Right lobe of liver (tissue), 6 donors: ENCODE measurements at places on chromosomes 16 and 17.

GRCh38 chr17:40224718-40225550, 5.8 kb downstream of the WIPF2 start:
- H3K36me3 ChIP-seq = no peaks in the 10 kb centered on the region
- H3K4me1 ChIP-seq = no peaks in the 10 kb centered on the region
- no peak for DNase-seq

GRCh38 chr16:77555126-77555525, 120.3 kb upstream of the ADAMTS18 start:
- H3K4me3 ChIP-seq = no peak overlapping the region
- no peaks in the 10 kb centered on the region for H3K36me3 ChIP-seq
- H3K27ac ChIP-seq = no peak overlapping the region

- H3K36me3 ChIP-seq = no peaks in the 10 kb centered on the region
- peaks cover 17% of the 10 kb centered on the region for H3K4me1 ChIP-seq
- H3K4me3 ChIP-seq = no peak overlapping the region
- no peaks in the 10 kb centered on the region for H3K27me3 ChIP-seq
- no peak overlapping the region for H3K27ac ChIP-seq
Measured at GRCh38 chr16:53784291-53784690, 80.3 kb downstream of the FTO start.

DNA sequence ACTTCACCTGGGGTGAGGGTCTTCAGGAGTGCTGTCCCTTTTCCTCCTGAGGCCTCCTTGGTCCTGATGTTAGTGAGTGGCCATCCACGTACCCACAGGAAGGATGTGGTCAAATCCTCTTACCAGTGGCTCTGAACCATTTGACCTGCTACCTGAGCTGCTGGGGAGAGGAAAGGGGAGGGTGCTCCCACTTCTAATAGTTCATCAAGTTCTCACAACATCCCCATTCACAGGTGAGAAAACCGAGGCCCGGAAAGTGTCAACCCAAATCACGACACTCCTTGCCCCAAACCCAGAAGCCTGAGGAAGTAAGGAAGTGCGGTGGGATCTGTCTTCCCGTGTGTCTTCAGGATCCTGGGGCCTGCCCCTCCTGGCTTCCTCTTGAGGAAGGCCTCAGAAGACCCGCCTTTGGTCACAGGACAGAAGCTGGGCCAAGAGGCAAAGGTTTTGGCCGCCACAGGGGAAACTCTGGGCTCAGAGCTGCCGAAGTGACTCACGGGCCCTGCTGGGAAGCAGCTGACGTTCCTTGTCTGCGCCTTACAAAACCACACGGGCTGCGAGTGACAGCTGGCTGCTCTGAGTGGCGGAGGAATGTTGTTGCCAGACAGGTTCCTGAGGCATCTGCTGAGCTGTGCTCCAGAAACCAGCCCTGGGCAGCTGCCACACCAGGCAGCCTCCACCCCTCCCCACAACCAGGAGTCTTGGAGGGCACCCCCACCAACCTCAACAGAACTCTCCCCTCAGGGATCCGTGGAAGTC, 13.9 kb upstream of the KIFC3 start:
- no peak for DNase-seq
- H3K27me3 ChIP-seq = no peaks in the 10 kb centered on the region
- no peak overlapping the region for H3K4me3 ChIP-seq

DNA sequence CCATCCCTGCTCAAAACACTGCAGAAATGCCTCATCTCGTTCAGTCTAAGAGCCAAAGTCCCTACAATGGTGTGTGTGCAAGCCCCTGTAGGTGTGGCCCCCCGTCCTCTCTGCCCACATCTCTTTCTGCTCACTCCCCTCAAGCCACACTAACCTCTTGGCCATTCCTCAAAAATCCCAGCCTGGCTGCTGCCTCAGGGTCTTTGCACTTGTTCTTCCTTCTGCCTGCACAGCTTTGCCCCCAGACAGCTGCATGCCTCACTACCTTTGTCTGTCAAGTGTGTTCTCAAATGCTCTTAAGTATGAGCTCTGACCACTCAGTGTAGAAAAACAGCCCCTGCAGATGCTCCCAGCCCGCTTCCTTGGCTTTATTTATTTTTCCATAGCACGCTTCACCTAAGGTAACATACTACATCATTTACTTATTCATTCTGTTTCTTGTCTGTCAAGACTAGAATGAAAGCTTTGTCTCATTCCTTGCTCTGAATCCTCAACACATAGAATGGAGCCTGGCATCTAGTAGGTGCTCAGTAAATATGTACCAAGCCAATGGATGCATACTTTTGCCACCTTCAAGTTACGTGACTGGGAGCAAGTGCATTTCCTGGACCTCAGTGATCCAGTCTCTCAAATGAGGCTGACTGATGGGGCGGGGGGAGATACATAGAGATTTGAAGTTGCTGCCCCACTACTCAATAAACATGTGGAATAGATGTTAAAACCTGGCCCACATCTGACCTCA, 38.1 kb downstream of the RAI1 start:
- H3K36me3 ChIP-seq = no peaks in the 10 kb centered on the region
- H3K27me3 ChIP-seq = no peaks in the 10 kb centered on the region
- no peak overlapping the region for H3K27ac ChIP-seq
- DNase-seq = no peak

DNA sequence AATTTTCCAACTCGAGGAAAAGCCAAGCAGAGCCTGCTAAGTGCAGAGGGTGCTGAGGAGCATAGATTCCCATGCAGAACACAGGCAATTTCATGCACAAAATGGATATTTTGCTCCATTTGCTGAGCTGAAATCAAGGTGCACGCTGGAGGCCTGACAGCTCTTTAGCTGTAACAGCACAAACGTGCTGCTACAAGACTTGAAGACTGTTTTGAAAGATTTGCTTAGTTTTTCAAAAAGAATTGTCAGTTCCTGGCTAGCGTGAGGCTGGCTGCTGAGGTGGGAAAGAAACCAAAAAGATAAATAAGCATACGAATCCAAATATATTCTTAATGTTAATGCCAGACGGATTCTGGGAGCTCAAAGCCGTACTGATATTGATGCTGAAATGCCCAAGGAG, 309.0 kb upstream of the MAF start:
- no peaks in the 10 kb centered on the region for H3K4me1 ChIP-seq
- no peak for DNase-seq
- no peak overlapping the region for H3K4me3 ChIP-seq
- H3K27ac ChIP-seq = no peak overlapping the region

DNA sequence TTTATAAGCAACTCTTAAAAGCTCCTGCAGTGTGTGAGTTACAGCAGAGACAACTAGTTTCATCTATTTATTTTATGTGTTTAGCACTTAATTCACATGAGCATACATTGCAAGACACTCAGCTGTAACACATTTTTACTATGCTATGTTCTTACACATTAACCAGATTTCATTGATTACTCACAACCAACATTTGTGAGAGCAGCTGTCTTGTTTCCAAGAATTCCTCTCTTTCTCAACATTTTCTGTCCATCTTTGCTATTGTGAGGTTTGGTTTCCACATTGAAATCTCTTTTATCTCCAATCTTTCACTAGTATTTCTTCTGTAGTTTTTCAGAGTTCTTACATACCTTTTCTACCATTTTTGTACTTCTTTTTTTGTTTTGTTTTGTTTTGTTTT, 51.2 kb downstream of the COPRS start:
- no peaks in the 10 kb centered on the region for H3K27me3 ChIP-seq
- no peak for DNase-seq
- peaks cover 43% of the 10 kb centered on the region for H3K4me1 ChIP-seq
- H3K4me3 ChIP-seq = no peak overlapping the region

- H3K36me3 ChIP-seq = no peaks in the 10 kb centered on the region
- DNase-seq = no peak
Measured at GRCh38 chr17:37481001-37481665, 8.6 kb upstream of the DUSP14 start.

DNA sequence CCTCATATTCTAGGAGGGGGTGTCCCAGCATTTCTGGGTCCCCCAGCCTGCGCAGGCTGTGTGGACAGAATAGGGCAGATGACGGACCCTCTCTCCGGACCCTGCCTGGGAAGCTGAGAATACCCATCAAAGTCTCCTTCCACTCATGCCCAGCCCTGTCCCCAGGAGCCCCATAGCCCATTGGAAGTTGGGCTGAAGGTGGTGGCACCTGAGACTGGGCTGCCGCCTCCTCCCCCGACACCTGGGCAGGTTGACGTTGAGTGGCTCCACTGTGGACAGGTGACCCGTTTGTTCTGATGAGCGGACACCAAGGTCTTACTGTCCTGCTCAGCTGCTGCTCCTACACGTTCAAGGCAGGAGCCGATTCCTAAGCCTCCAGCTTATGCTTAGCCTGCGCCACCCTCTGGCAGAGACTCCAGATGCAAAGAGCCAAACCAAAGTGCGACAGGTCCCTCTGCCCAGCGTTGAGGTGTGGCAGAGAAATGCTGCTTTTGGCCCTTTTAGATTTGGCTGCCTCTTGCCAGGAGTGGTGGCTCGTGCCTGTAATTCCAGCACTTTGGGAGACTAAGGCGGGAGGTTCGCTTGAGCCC, 11.6 kb downstream of the STH start:
- no peaks in the 10 kb centered on the region for H3K27me3 ChIP-seq
- H3K27ac ChIP-seq = no peak overlapping the region
- H3K4me1 ChIP-seq = no peaks in the 10 kb centered on the region
- H3K36me3 ChIP-seq = no peaks in the 10 kb centered on the region

- H3K27ac ChIP-seq = no peak overlapping the region
- H3K4me1 ChIP-seq = no peaks in the 10 kb centered on the region
- H3K4me3 ChIP-seq = no peak overlapping the region
- no peak for DNase-seq
Measured at GRCh38 chr16:8194794-8195193, 395.5 kb downstream of the TMEM114 start.

- H3K36me3 ChIP-seq = no peaks in the 10 kb centered on the region
- no peaks in the 10 kb centered on the region for H3K27me3 ChIP-seq
- H3K27ac ChIP-seq = no peak overlapping the region
- DNase-seq = no peak
Measured at GRCh38 chr17:67582673-67583081, 135.1 kb upstream of the NOL11 start.

DNA sequence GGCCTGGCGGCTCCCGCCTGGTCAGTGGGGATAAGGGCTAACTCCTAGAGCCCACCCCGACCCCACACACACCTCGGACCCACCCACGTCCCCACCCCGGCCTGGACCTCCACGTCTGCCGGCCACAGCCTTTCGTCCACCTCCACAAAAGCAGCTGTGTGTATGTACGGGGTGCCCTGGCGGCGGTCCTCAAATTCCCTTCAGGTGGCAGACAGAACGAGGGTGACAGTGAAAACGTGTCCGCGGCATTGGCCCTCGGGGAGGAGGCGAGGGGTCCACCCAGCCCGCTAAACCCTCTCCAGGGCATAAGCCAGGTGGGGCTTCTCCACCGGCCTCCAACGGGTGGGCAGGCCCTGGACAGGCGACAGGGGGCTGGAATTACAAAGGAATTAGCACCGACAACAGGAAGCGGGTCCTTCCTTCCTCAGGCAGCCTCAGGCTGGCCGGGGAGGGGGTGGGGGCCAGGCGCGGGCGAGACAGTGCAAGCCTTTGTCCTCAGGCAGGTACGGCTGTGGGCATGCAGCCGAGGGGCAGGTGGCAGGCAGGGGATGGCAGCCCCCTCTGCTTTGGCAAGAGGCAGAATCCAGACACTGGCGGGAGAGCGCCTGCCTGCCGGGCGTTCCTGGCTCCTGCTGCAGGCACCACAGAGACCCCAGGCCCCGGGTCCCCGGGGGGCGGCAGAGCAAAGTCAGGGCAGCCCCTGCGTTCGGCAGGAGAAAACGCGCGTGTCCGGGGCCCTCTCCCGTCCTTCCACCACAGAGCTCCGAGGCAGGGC, 12.3 kb upstream of the PITPNA start:
- peak overlapping the region; percentile 71 for H3K27ac ChIP-seq
- H3K4me1 ChIP-seq = no peaks in the 10 kb centered on the region
- no peak for DNase-seq
- no peaks in the 10 kb centered on the region for H3K36me3 ChIP-seq

DNA sequence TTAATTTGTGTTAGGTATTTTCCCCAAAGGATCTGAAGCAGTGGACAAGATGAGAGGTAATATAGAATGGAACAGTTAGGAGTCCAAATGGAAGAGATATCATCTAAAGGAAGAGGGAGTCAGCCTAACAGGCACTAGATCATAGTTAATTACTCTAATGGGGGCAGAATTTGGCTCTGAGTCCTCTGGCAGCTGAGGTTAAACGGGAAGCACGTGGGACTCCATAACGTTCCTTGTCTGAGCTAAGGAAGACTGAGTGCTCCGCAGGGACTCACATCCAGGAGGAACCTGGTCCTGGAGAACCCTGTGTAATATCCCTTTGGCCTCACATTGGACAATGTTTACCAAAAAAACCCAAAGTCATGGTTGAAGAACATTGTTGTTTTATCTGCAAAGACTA, 46.6 kb upstream of the TEX2 start:
- no peak for DNase-seq
- no peak overlapping the region for H3K4me3 ChIP-seq
- no peaks in the 10 kb centered on the region for H3K4me1 ChIP-seq
- H3K27me3 ChIP-seq = no peaks in the 10 kb centered on the region
- no peaks in the 10 kb centered on the region for H3K36me3 ChIP-seq

DNA sequence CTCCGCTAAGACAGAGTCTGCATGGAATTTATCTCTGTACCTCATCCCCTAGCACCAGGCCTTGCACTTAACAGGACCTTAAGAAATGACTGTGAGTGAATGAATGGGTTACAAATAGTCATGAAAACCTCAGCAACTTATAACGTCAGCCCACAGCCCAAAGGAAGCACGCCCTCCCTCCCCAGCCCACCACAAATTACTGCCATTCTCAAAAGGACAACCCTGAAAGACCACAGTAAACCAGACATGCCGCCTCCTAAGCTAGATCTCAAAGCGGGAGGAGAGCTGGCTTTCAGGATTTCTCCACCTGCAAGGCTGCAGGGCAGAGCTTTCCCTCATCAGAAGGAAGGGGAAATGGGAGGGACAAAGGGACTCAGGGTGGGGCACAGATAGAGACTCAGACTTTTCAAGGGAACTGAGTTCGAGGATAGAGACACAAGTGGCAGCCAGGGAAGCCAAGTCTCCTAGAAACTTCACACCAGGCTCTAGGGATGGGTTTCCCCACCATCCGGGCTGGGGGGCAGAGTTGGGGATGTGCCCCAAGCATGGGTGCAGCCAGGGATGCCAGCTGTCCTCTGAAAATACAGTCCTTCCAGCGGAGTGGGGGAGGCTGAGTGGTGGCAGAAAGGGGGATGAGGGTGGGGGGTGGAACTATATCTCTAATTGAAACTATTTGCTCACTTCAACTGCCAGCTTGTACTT, 56.7 kb downstream of the PLXDC1 start:
- no peak overlapping the region for H3K4me3 ChIP-seq
- no peak overlapping the region for H3K27ac ChIP-seq
- H3K27me3 ChIP-seq = no peaks in the 10 kb centered on the region
- no peaks in the 10 kb centered on the region for H3K4me1 ChIP-seq
- H3K36me3 ChIP-seq = no peaks in the 10 kb centered on the region

GRCh38 chr17:46851029-46851741, at the start of gene WNT9B:
Gene WNT9B, plus strand, starts transcription at chr17:46851583. Its CDS starts 56 bp downstream, at chr17:46851639.
- no peaks in the 10 kb centered on the region for H3K36me3 ChIP-seq
- H3K4me3 ChIP-seq = no peak within 1 kb of the TSS
- DNase-seq = peak; percentile 74
- H3K4me1 ChIP-seq = no peaks in the 10 kb centered on the region

GRCh38 chr16:19524616-19525384, 1.1 kb downstream of the CCP110 start:
- no peak overlapping the region for H3K27ac ChIP-seq
- H3K27me3 ChIP-seq = no peaks in the 10 kb centered on the region
- peak overlapping the region; percentile 90 for H3K4me3 ChIP-seq
- no peak for DNase-seq
- H3K36me3 ChIP-seq = peaks cover 2% of the 10 kb centered on the region

- DNase-seq = peak; percentile 76
- no peaks in the 10 kb centered on the region for H3K4me1 ChIP-seq
- no peaks in the 10 kb centered on the region for H3K36me3 ChIP-seq
- peak within 1 kb of the TSS; percentile 45 for H3K4me3 ChIP-seq
- peak within 1 kb of the TSS; percentile 10 for H3K27ac ChIP-seq
- H3K27me3 ChIP-seq = no peaks in the 10 kb centered on the region
Measured at GRCh38 chr17:32341857-32342602, at the start of gene C17orf75. Gene C17orf75, minus strand, starts transcription at chr17:32342173. Its CDS starts 34 bp downstream, at chr17:32342139.
